ENCODE measurements at places on chromosomes 7 and 10.

- no peak for DNase-seq
Measured at GRCh38 chr7:159147687-159148086, 3.0 kb upstream of the VIPR2 start.

GRCh38 chr7:32582036-32582435 lies 86.7 kb downstream of the AVL9 start:
- no peak for DNase-seq

DNA sequence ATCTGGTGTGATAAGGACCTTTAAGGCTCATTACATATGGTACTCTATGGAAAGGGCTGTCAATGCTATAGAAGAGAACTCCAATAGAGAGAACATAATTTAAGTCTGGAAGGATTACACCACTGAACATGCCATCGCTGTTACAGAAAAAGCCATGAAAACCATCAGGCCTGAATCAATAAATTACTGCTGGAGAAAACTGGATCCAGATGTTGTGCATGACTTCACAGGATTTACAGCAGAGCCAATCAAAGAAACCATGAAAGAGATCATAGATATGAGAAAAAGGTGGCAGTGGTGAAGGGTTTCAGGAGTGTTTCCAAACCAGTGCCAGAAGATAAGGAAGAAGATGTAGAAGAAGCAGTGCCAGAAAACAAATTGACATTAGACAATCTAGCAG lies 18.9 kb upstream of the GPR22 start:
- no peak for DNase-seq

- no peak for DNase-seq
Measured at GRCh38 chr7:93053949-93054943, 63.5 kb downstream of the SAMD9 start.

- no peak for DNase-seq
Measured at GRCh38 chr7:133165001-133165400, 83.1 kb upstream of the CHCHD3 start.

DNA sequence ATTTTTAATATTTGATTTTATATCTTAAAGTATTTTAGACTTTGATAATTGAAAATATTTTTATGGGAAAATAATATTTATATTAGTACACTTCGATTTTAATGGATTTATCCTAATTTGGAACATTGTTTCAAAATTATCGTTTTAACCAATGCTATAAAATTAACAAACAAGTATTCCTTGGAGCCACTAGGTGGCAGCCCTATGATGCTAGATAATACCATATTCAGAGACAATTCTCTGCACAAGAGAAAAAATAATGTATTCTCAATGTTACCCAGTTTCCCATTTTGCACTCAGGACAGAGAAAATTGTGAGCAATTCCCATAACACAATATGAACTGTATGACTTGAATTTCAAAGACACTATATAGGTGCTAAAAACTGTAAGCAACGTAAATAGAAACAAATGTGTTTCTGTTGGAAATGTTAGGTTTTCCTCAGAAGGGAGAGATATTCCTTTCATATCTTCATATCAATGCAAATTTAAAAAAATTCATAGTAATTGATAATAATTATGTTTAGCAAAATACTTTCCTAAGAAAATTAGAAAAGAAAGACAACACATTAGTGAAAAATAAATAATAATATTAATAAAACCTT lies 237.8 kb downstream of the SEMA3E start:
- no peak for DNase-seq

- DNase-seq: no peak
Measured at GRCh38 chr10:124476043-124476725, 14.6 kb downstream of the LHPP start.

DNA sequence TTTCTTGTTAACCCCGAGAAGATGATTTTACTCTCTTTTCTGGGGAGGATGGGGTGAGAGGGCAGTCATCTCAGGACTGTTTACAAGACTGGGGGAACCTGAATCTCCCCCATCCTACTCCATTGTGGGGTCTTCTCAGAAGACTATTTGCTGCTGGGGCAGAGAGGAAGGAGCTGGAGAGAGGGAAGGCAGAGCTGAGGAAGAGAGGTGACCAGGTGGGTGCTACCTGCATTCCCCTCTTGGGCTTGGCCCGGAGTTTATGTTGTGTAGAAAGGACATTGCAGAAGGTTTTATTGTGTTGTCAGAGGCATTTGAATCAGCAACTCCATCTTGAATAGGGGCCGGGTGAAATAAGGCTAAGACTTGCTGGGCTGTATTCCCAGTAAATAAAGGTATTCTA lies 247.1 kb upstream of the GALNT17 start:
- no peak for DNase-seq

GRCh38 chr7:48274662-48275061 lies 103.4 kb downstream of the ABCA13 start:
- no peak for DNase-seq

- DNase-seq: no peak
Measured at GRCh38 chr10:44343843-44344242, 41.1 kb downstream of the CXCL12 start.

DNA sequence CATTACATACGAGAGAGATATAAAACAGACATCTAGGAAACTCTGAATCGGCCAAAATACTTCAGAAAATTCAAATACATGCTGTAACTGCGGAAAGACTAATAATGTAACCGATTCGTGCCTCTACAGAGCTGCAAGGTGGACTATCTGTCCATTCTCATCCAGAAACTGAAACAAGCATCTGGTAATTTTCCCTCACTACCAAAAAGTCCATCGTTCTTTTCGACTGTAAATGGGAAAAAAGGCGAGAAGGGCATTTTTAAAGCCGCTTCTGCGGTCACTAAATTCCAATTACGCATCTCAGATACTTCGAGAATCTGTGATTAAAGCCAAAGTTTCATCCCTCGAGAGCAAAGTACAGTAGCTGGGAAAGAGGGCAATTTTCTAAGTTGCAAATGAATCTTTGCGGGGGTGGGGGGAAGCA lies 1.3 kb downstream of the OGA start:
- DNase-seq: no peak

DNA sequence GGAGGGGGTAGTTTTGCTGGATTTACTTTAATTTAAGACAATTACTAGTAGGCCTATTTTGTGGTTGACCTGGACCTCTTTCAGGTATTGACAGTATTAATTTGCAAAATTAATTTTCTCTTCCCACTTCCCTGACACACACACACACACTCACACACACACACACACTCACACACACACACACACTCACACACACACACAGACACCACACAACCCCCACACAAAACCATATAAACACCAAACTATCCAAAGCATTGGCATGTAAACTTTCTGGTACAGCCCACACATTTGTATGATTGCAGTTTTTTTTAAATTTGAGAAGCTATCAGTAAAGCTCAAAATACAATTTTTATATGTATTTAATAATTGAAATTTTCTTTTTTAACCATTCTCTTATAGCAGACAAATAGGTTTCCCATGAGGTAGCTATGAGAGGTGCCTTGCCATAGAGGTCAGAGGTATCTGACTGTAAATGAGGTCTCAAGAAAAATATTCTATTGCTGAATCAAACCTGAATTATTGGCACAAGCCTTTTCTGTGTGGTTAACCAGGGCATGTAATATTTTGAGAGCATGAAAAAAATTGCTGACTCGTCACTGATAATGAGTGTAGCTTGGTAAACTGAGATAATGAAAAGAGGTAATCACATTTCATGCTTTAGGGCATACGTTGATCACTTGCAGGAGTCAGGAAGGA lies 306.5 kb downstream of the GATA3 start:
- DNase-seq: no peak

- DNase-seq: no peak
Measured at GRCh38 chr7:51187941-51188340, 128.7 kb downstream of the COBL start.

GRCh38 chr7:3338161-3338560 lies 37.1 kb downstream of the SDK1 start:
- DNase-seq: no peak

DNA sequence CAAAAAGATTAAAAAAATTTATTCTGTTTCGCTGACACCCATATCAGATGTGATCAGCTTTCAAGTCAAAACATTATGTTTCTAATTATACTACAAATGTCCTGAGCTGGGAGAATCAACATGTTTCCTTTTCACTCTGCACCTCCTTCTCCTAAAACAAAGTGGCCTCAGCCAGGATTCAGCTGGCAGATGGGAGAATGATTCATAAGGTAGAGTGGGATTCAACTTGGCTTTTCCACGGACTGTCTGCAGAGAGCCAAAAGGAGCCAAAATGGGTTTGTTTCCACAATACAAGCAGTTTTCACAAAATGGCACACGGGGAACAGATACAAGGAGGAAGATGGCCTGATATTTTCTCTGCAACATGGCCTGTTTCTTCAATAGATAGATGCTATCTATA lies 376.5 kb upstream of the PRKCQ start:
- no peak for DNase-seq

- DNase-seq: no peak
Measured at GRCh38 chr10:96548589-96548988, 34.9 kb upstream of the TLL2 start.

DNA sequence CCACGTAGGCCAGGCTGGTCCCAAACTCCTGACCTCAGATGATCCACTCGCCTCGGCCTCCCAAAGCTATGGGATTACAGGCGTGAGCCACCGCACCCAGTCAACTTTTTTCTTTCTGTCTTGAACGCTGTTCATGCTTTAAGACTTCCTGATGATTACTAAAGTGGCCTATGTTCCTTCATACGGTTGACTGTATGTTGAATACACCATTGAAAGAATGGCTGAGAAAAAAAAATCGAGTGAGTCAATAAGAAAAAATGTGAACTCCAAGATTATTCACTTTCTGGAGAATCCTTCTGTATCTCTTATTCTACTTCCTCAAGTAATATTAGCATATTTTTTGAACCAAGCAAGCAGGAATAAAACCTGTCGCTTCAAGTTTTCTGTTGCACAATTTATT lies 955.0 kb downstream of the GATA3 start:
- no peak for DNase-seq

DNA sequence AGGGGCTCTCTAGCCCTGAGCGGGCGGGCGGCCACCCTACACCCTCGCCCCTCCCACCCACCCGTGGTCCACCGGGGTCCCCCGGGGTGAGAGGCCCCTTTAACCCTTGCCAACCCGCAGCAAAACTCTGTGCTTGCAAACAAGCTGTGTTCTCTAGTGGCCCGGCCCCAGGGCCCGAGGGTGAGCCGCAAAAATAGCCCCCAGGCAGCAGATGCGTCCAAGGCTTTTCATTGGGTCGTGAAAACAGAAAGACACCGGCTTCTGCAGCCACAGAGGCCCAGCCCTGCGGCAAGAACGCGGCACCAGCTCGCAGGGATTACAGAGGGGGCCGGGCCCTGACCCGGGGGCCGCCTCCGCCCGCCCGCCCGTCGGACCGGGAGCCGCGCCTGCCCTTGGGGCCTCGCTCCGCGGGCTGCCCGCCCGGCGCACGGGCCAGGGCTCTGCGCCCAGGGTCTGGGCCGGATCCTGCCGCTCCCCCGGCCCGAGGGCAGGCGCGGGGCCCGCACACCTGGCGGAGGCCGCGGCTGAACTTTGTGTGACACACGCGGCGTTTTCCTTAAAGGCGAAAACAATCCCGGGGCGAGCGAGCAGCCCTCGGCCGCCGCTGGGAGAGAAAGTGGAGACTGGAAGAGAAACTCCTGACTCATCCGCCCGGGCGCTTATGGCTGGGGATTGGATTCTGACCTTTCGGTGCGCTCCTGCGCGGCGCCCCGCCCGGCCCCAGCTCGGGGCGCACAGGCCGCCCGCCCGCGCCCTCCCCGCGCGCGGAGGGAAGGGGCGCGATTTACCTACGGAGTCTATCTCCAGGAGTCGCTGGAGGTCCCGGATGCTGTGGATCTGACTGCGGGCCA lies 2.8 kb downstream of the PDGFA start:
- DNase-seq: no peak

GRCh38 chr7:103148131-103148993 lies 537 bp downstream of the NAPEPLD start:
- DNase-seq: no peak

DNA sequence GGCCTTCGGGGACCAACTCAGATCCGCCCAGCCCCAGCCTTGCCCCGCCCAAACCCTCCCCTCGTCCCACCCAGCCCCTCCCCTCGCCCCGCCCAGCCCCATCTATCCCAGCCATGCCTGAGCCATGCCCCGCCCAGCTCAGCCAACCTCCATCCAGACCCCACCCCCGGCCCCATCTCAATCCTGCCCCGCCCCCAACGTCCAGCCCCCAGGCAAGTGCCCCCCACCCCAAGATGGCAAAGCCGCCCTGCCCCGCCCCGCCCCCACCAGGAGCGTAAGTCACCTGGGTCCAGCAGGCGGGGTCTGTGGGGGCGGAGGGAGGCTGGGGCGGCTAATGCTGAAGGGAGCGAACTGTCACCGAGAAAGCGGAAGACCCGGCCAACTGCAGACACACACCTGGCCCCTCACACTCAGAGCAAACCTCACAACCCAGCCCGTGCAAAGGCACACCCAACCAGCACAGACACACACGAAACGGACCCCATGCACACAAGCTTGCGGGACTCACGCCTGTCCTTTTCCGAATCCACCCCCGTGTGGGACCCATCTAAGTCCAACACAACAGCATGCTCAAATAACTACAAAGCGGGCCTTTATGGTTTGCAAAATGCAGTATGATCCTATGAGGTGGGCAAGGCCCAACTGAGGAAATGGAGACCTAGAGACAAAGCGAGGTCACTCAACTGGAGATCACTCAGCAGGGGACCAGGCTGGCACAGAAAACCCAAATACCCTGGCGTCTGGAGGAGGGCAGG lies 11.5 kb upstream of the OGA start:
- peak; percentile 67 for DNase-seq

GRCh38 chr10:79026341-79026761 lies 42.4 kb upstream of the ZMIZ1 start:
- no peak for DNase-seq

DNA sequence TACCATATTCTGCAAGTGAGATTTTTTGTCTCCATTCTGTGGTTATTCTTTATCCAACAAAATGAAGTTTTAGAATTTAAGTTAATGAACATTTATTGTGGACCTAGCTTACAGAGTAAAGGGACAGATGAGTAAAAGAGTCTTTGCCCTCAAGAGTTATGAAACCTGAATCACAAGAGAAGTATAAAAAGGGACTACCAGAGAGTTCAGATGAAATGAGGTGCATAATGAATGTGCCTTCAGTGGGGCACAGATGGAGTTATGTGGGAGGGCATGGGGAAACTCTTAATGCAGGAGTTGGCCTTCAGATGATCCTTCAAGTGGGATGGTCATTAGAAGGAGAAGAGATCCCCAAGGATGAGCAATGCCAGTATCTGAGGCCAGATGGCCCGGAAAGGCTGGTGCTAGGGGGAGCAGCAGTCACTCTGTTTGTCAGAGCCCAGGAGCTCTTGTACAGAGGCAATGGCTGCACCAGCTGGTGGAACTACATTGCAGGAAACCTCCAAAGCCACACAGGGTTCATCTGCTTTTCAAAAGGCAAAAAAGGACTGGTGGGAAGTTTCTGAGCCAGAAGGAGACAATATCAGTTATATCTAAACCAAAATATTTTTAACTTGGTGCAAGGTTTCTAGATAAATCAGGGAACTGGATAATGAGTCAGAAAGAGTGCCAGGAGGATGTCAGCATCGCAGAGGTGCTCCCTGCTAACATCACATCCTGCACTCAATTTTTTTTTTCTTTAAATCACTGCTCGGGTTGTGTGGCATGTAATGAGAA lies 162.0 kb downstream of the KLF6 start:
- DNase-seq: no peak

- no peak for DNase-seq
Measured at GRCh38 chr7:17939211-17939605, 1.1 kb downstream of the SNX13 start.

- no peak for DNase-seq
Measured at GRCh38 chr7:114418117-114418516, 3.5 kb downstream of the FOXP2 start.
